ENCODE measurements at places on chromosomes 16 and 17.

DNA sequence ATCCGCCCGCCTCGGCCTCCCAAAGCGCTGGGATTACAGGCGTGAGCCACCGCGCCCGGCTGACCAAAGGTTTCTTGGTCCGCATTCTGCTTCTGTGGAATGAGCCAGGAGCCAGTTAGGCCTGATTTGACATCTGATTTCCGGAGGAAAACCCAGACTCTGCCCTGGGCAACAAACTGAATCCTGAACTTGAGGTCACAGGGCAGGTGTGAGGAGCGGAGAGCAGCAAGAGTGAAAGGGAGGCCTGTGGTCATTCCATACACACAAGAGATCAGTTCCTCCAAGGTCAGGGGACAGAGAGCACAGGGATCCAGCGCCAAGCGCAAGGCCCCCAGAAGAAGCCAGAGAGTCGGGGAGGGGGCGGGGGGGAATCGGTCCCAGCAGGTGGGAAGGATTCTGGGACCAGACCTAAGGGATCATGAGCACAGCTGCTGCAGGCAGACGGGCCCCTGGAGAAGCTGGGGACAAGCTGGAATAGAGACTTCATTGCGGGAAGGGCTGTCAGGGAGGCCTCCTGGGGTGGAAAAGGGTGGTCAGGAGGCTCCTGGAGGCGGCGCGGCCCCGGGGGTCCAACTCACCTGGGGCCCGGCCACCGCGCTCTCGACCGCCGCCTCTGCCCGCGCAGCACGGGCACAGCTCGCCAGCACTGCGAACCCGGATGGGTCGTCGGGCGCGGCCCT is 436 bp downstream of the SHPK start:
- DNase-seq, result peak; percentile 10

DNA sequence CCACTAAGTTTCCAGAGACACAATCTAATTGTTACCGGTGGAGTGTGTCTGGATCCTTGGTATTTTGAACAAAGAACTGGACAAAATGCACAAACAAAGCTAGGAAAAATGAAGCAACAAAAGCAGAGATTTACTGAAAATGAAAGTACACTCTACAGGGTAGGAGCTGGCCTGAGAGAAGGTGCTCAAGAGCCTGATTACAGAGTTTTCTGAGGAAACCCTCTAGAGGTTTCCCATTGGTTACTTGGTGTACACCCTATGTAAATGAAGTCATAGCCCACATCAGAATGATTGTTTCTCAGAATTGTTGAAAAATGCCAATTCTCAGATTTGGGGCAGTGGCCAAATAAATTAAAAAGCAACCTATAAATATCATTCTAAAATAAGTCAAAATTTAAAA is 436.4 kb downstream of the KCNJ18 start:
- no peak for DNase-seq

- DNase-seq, result no peak
Measured at GRCh38 chr17:69762359-69762758, 312.7 kb upstream of the KCNJ16 start.

DNA sequence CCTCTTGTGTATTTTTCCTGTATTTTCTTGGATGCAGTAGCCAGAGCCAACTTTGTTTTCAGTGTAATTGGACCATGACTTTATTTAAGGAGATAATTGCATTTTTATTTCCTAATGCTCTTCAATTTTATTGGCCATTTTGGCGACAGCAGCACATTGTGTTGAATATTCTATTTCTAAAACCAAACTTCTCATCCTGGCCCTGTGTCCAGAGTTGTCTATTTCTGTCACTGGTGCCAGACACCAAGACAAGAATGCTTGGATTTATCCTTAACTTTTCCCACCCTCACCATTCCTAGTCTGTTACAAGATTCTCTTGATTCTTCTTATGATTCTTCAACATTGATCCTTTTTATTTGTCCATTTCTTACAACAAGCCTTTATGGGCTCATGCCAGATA is 37.1 kb downstream of the ARHGAP44 start:
- DNase-seq, result no peak

- DNase-seq, result no peak
Measured at GRCh38 chr17:20228860-20229259, 219.7 kb downstream of the SPECC1 start.

GRCh38 chr16:15644267-15644961 is 1.5 kb upstream of the MARF1 start:
- DNase-seq, result no peak

GRCh38 chr17:67111327-67111726 is 67.0 kb downstream of the CACNG1 start:
- DNase-seq, result no peak

GRCh38 chr16:9091867-9092281 is 430 bp downstream of the HAPSTR1 start:
- peak; percentile 20 for DNase-seq

GRCh38 chr16:89115216-89115861 is 21.7 kb downstream of the ACSF3 start:
- peak; percentile 89 for DNase-seq

DNA sequence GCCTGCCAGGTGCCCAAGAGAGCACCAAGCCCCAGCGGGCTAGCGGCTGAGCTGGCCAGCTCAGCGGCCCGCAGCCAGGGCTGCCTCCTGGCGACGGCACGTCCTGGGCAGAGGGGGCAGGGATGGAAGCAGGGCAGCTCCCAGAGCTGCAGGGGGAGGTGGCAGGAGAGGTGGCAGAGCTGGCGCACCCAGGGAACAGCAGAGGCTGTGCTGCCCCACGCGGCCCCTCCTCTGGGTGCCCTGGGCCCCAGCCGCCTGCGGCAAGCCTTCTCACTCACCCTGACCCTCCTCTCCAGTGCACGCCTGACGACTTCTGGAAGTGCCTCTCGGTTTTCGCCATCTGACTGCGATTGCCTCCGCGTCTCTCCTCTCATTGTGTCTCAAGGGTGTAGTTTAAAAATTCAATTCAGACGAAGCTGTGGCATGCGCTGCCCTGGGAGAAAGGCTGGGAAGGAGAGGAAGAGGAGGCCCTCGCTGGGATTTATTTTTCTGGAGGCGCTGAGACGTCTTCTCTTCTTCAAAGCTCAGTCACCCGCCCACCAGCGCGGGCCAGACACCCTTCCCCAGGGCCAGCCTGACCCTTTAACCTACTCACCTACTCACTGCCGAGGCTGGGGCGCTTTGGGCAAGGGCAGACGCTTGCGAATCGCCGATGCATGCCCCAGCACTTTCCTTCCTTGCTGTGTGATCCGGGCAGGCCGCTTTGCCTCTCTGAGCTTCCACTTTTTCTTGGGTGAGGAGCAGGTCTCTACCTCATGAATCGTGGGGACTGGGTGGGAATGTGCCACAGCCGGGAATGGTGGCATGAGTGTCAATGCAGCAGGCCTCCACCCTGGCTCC is 24.9 kb downstream of the GSE1 start:
- DNase-seq, result no peak

- no peak for DNase-seq
Measured at GRCh38 chr16:75919664-75920063, 193.4 kb upstream of the CPHXL start.

- DNase-seq, result no peak
Measured at GRCh38 chr16:1989209-1990100, at the start of gene SYNGR3. TSS of gene SYNGR3 (plus strand) at chr16:1989970. CDS start at chr16:1990103, 133 bp downstream.

DNA sequence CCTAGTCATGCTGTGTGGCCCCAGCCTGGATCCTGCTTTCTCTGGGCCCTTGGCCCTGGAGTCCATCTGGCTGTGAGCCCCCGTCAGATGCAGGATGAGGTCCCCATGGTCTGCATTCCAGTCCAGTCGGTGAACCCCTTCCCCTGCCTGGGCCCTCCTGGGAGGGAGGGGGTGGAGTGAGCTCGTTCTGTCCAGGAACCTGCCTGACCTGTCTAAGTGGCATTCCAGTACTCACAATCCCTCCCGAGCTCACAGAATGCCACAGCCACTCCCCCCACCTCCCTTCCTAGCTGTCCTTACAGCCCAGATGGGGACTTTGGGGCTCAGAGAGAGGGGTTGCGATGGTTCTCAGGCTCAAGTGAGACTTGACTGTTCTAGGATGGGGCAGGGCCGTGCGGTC is 15.5 kb downstream of the SPNS2 start:
- no peak for DNase-seq

- DNase-seq, result no peak
Measured at GRCh38 chr17:14092808-14093207, 23.5 kb downstream of the COX10 start.

DNA sequence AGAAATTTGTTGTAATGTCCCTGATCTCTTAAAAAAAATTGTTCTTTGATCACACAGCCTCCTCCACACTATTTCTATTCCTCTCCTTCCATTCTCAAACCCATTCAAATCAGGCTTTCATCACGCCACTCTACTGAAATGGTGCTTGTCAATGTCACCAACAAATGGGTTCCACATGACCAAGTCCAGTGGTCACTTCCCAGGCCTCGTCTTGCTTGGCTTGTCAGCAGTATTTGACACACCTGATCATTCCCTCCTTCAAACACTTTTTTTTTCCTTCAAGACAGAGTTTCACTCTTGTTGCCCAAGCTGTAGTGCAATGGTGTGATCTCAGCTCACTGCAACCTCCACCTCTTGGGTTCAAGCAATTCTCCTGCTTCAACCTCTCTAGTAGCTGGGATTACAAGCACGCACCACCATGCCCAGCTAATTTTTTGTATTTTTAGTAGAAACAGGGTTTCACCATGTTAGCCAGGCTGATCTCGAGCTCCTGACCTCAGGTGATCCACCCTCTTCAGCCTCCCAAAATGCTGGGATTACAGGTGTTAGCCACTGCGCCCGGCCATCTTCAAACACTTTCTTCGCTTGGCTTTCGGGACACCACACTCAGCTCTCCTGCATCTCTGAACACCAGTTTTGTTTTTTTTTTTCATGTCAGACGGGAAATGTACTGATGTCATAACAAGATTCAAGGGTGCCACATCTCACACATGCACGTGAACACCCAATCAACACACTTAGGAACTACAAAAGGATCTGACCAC is 18.3 kb downstream of the NQO1 start:
- DNase-seq, result no peak

DNA sequence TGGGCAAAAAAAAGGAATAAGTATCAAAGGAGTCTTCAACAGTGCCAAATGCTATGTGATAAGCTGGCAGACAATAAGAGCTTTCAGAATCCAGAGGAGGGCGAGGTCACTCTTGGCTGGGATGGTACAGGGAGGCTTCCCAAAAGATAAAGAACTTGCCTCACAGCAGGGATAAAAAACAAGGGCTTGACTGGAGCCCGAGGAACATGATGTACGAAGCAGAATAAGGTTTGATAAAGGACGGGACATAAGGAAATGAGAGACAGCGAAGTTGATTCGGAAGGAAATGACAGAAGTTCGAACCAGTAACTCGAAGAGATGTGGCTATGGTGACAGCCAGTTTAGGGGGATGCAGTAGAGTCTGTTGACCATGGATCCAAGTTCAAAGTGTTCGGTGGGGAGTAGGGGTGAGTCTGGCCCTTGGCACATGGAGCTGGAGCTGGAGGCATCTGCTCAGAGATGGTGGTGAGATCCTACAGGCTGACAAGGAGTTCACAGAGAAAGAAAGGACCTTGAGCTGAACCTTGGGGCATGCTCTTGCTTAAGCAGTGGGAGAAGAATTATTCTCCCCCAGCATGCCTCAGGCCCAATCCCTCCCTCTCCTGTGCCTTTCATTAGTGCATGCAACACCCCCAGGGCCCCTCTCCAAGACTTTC is 137.6 kb upstream of the RCVRN start:
- no peak for DNase-seq

GRCh38 chr17:65055280-65055707 is 1.2 kb downstream of the GNA13 start:
- DNase-seq, result peak; percentile 20

DNA sequence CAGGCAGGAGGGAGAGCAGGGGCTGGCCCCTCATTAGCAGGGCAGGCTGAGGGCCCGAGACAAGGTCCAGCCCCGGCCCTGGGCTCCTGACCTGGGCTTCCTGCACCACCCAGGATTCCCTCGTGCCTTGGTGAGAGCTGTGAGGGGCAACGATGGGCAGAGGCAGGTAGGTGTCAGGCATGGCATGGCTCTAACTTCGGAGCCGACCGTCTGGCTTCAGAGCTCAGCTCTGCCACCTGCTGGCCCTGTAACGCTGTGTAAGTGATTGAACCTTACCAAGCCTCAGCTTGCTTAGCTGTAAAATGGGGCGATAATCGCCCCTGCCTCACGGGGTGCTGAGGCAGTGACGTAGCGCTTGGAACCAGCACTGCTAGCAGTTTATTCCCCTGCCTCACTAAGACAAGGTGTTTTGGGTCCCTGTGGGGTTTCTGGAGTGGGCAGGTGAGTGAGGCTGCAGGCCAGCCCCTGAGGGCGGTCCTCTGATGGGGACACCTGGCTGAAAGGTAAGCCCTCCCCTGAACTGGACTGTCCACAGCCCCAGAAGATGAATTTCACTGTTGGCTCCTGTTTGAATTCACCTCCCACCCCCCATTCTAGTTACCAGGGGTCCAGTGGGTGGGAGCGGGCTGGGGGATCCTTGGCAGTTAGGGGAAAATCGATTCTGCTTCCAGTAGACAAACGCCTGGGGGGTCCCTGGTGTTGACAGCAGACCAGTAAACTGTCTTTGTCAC is 184.8 kb upstream of the GSE1 start:
- DNase-seq, result peak; percentile 49

- no peak for DNase-seq
Measured at GRCh38 chr17:58269557-58270291, 11.0 kb downstream of the MPO start.

DNA sequence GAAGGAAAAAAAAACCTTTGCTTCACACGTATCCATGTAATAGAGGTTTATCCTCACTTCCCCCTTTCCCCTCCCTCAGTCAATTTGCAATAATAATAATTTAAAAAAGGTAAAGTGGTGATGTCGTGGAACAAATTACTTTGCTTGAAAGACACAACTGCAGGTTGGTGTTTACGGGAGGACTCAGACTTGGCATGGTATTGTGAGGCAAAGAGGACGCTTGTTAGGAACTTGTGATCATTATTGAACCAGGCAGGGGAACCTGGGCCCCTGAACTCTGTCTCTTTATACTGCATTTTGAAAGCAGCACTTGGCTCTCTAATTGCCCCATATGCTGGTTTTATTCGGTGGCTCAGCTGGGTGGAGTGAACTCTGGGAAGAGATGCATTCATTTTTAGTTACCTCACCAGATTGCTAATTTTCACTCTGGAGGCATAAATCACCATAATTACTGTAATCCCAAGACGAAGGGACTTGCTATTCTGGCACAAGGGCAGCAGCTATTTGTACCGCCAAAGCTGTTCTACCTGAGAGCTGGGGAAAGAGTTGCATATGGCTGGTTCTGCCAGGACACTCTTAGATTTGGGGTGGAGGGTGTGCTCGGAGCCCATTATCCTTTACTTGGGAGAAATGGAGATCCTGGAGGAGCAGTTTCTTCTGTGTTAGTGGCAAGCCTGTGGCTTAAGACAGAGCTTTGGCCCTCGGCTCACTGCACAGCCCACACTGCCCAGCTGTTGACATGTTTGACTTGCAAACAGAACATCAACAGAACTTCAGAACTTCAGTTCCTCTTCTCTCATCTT is 5.7 kb upstream of the DHX8 start:
- no peak for DNase-seq

All from activated gamma-delta T cell treated with Interleukin-2 at 50 U/mL for 16 hours (primary cell).